NCI-H187 treated with DMSO at 0.1 percent for 48 hours (cell line): ENCODE measurements at places on chromosomes 6 and 20.

GRCh38 chr6:149766156-149766769 lies 16.7 kb downstream of the PCMT1 start:
- no peak for DNase-seq

GRCh38 chr6:125528621-125529041 lies 220.8 kb upstream of the HEY2 start:
- no peak for DNase-seq

GRCh38 chr6:127484212-127484863 lies 25.1 kb upstream of the KIAA0408 start:
- DNase-seq = no peak

DNA sequence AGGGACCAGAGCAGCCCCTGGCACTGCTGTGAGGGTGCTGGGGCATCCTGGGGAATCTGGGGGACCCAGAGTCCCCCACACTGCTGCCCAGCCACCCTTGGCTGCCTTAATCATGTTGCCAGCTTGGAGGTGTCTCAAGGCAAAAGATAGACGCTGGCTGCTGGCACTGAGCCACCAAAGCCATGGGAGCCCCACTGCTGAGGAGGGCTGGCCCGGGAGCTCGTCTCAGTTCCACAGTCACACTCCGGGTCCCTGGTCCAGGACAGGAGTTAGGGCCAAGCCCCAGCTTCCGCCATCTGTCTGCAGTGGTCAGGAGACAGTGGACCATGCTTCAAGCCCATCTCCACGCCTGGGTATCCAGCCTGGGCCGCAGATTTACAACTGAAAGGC lies 41.0 kb upstream of the HMGA1 start:
- DNase-seq = no peak

DNA sequence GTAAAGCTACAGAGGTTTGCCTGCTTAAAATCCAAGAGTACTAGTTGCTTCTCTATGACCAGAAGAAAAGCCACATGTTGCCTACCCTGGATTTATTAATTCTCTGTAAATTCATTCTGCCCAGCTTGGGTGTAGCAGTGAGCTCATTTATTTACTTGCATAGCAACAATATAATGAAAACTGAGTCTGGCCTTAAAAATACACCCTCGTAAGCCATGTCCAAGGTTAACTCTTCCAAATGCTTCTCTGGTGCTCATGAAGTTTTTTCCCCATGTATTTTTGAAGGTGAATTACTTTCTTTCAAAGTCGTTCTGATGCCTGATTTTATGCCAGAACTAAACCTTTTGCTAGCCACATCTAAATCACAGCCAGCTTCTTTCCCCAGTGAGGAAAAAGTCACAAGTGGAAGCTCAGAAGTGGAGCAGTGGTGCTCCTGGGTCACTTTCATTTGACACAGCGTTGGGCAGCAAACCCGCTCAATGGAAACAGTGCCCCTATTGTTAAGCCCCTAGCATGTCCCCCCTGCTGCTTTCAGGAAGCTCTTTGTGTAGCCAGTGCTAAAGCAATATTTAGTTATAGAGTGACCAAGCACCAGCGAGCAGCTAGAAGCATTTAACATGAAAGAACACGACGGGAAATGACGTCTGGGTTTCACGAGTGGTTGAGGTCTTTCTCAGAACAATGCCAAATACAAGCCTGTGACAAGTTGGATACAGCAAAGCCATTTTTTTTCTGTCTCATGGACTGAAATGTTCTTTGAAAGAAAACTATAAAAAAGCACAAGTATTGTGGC lies 29.8 kb downstream of the NEDD9 start:
- DNase-seq = no peak

GRCh38 chr6:4817551-4817950 lies 41.3 kb downstream of the CDYL start:
- no peak for DNase-seq

DNA sequence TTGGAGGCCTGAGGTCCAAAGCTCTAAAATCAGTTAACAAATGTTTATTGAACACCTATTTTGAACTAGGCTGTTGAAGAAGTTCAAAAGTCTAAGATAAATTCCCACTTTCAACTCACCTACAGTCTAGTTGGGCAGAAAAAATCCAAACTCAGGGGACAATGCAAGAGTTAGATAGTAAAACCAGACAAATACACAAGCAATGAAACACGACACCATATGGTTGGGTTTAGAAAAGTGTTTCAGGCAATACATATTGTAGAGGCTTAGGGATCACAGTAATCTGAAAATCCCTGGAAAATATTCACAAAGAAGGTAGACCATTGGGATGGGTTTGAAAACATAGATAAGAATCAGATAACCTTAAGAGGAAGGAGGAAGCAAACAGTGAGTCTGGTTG lies 1.3 kb upstream of the CARMIL1 start:
- DNase-seq = no peak

DNA sequence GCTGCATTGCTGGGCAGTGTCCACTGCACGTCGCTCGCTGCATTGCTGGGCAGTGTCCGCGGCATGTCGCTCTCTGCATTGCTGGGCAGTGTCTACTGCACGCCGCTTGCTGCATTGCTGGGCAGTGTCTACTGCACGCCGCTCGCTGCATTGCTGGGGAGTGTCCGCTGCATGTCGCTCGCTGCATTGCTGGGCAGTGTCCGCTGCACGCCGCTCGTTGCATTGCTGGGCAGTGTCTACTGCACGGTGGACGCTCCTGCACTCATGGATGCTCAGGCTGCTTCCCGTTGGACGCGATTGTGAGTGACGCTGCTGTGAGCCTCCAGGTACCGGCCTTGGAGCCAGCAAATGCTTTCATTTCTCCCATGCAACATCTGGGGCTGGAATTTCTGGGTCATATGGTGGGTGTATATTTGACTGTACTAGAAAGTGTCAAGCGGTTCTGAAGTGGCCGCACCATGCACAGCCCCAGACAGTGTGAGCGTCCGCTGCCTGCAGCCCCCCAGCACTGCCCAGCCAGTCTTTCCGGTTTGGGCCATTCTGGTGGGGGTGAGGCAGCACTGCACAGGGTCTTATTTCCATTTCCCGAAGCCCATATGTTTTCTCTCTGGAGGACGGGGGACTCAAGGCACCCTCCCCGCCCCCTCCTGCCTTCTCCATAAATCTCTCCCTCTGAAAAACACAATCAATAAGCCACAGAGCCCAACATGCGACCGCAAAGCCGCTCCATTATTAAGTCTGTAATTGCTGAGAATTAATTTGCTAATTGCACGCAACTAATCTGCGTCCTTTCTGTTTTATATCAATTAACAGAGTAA lies 97.4 kb downstream of the YTHDF1 start:
- no peak for DNase-seq

DNA sequence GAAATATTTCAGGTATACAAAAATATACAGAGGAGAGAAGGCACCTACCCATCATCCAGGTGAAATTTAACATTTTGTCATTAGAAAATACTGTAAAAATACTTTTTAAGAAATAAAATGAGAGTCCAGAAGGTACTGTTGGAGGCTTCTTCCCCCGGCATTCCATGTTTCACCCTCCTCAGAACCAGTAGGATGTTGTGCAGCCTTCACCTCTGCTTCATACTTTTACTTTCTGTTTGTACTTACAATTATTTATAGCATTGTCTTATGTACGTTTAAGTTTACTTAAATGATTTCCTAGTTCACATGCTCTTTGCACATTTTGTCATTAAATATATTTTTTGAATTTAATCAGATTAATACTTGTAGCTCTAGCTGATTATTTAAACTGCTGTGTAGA lies 30.9 kb downstream of the TMEM200A start:
- no peak for DNase-seq

DNA sequence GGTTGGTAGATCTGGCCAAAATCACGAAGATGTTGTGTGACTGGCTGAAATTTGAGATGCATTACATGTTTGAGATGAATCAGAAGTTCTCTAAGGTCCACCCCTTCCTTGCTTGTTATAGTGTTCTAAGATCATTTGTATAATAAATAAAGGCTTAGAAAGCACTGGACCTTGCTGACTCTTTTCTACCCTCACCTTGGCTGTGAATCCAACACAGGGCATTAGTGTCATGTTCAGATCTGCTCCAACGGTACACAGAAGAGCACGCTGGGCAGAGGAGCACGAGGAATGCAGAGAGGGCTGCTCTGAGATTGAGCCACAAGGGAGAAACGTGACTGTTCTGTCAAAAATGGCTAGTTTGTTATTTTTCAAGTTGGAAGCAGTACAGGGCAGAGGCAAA lies 169.5 kb upstream of the HDAC2 start:
- no peak for DNase-seq

GRCh38 chr6:142816031-142816430 lies 128.9 kb downstream of the HIVEP2 start:
- DNase-seq = no peak

- DNase-seq = no peak
Measured at GRCh38 chr6:169847901-169848311, 96.5 kb downstream of the ERMARD start.

DNA sequence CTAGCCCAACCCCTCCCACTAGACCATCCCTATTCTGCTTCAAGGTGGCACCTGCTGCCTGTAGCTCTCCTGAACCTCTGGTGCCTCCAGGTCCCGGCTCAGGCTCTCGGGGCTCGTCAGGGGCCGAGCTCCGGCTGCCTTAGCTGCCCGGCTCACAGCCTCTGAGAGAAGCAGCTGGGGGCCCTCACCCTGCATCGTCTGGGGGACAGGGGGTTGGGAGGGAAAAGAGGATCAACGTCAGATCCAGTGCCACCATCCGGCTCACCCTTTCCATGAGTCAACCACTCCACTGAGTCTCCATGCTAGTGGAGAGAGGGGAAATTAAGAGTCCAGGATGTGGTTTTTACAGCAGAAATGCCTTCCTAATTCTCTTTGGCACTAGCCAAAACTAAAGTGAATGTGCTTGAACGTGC lies 13.0 kb downstream of the BAG6 start:
- no peak for DNase-seq

DNA sequence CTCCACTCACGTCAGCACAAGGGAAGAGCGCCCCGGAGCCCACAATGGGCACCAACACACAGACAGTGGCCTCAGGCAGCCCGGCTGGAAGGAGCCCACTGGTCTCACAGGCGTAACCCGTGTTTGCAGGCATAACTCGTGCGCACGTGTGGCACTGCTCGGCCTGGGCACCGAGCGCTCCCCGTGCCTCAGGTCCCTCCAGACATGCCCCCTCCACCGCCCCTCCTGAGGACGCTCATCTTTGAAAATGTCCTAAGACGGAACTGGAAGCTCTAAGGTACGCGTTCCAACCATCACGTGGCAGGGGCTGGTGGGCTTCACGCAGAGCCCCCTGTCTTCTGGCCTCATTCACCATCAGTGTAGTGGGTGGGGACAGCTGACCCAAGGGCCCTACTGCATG lies 44.6 kb downstream of the SSR1 start:
- DNase-seq = no peak

- DNase-seq = no peak
Measured at GRCh38 chr20:35630636-35631035, 15.0 kb downstream of the SPAG4 start.

- DNase-seq = no peak
Measured at GRCh38 chr6:69812746-69813427, 16.1 kb upstream of the LMBRD1 start.

DNA sequence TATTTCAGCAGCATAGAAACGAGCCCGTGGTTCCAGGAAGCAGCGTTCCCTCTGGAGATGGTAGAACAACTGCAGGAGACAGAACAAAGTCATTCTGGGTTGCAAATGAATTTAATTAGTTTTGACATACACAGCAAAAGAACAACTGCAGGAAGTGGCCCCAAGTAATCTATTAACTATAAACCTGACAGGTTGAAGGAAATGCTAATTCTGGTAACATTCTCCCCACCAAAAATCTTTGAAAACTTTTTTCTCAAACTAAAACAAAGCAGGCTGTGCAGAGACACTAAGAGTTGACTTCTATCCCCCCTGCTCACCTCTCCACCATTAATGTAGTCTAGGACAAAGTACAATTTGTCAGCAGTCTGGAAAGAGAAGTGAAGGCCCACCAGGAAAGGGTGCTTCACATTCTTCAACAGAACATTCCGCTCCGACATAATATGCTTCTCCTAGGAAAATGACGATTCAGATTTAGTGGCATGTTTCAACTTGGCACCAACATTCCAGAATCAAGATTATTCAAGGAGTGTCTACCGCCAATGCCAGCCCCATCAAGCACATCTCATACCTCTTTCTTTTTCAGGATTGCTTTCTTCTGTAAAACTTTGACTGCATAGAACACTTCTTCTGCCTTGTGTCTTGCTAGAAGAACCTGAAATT lies 120.4 kb upstream of the SLC2A12 start:
- DNase-seq = no peak

DNA sequence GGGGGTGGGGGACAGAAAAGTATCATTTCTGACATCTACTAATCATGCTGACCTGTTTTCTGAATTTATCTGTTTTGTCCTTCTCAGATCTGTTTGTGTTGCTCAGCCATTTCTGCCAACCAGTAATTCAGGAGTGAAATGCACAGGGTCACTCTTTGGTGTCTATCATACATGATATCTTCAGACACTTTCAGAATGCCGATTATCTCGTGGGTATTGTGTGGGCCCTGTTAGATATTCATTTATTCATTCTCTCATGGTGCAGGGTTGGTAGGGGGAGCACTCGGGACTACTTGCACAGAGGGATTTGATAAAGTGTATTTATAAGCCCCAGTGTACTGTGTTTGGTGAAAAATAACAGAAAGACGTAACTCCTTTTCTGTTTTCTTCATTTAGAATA lies 101.2 kb upstream of the CITED2 start:
- DNase-seq = no peak

- no peak for DNase-seq
Measured at GRCh38 chr20:63413323-63413722, 52.2 kb upstream of the CHRNA4 start.

DNA sequence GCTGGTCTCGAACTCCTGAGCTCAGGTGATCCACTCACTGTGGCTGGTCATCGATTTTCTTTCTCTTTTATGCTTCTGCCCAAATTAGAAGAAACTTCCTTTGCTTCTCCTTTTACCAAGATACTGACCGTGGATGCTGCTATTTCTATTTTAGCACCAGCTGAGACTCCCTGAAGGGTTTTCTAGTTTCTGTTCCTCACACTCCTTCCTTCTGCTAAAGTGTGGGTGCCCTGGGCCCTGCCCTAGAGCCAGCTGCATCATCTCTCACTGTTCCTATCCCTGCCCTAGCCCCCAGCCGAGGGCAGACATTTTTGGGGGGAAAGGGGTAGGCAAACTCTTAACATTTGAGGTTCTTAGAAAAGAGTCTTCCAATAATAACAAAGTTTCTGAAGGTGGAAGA lies 6.3 kb downstream of the SMOC2 start:
- no peak for DNase-seq

GRCh38 chr20:21507400-21508229 lies 6.2 kb downstream of the NKX2-2 start:
- DNase-seq = no peak

- DNase-seq = no peak
Measured at GRCh38 chr6:41723530-41724227, 11.7 kb downstream of the TFEB start.

DNA sequence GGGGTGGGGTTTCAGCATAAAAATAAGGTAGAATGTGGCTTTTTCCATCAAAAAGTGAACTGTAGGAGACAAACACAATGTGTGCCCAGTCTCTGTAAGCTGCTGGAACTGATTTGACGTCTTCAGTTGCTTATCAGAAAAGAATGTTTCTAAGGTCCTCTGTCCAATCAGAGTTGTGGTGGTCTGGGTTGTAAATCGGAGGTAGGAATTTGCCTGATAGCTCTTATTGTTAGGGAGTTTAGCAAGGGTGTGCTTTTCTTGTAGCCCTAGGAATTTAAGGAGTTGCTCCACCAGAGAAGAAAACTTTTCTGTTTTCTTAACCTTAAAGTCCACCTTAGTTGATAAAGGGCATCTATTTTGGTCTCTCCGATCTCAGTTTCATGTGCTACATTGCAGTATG lies 10.4 kb upstream of the SSTR4 start:
- no peak for DNase-seq

- no peak for DNase-seq
Measured at GRCh38 chr6:164107297-164107995, 692.9 kb downstream of the QKI start.
